NCI-H446 treated with DMSO at 0.1 percent for 48 hours (cell line): ENCODE measurements at places on chromosomes 2 and 18.

DNA sequence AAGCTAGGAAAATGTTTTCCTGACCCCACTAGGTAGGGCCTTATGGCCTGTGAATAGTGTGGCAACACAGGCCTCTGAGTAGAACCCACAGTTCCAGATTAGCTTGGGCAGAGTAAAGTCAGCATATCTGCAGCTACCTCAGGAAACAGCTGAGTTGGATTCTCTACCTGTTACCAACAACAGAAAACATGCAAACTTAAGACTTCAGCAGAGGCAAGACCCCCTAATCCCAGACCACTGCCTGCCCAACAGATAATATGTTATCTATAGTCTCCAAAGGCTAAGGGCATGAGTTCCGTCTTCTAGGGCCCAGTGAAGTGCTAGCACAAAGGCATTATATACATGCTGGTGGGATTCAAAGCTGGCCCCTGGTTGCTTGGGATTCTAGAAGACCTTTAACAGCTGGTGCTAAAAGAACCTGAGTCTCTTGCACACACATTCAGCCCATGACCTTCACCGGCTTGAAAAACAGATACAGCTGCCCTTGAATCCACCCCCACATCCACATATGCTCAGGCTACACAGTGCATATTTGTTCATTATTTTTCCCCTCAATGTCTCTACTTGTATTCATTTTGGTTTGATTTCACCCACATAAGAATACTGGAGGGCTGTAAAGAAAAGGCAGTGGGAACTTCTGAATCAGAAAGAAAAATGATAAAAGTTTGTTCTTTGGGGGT, 13.5 kb upstream of the UBXN4 start:
- no peak for DNase-seq

GRCh38 chr2:6845312-6845711, 20.4 kb downstream of the CMPK2 start:
- DNase-seq = no peak

- no peak for DNase-seq
These were observed 462.6 kb downstream of the SLC4A3 start for GRCh38 chr2:220090050-220090449.

DNA sequence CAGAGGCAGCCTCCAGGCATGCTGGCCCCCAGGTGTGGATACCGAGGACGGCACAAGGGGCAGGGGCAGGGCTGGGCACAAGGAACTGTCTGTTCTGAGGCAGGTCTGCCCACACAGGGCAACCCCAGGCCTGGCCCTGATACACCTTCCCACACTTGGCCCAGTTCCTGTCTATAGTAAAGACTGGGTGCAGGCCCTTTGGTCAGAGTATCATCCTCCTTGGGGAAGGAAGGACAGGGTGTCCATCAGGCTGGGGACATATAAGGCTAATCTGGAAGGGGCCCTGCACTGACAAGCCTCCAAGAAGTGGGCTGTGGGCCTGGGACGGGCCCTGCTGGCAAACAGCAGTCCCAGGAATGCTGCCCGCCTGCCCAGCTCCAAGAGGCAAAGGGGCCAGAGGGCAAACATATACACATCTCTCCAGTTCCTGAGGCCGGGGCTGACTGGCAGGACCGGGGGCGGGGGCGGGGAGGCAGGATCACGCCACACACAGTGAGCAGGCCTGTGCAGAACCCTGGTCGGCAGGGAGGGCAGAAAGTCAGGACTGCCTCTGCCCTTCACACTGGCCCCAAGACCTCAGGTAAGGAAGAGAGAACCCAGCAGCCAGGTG, 18.9 kb downstream of the SDC1 start:
- no peak for DNase-seq

GRCh38 chr2:28185891-28186290, 206.8 kb upstream of the FOSL2 start:
- DNase-seq = no peak

DNA sequence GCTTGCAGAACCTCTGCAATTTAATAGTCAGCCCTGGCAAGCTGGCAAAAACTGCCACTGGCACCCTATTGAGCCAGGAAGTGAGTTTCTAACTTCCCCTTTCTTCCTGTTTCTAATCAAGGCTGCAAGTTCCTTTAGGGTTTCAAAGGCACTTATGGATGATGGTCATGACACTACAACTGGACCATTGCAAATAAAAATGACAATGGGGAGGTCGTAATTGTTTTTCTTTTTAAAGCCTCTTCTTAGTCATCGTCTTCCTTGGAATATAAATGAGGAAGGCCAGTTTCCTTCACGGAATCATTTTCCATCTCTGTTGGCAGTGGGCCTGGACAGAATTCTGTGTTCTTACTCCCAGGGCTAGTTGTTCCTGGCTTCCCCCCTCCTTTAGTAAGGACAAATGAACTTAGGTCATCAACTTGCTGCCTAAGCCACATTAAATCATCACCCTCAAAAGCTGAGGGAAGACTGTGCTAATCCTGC, 35.8 kb downstream of the SH3RF3 start:
- DNase-seq = no peak

DNA sequence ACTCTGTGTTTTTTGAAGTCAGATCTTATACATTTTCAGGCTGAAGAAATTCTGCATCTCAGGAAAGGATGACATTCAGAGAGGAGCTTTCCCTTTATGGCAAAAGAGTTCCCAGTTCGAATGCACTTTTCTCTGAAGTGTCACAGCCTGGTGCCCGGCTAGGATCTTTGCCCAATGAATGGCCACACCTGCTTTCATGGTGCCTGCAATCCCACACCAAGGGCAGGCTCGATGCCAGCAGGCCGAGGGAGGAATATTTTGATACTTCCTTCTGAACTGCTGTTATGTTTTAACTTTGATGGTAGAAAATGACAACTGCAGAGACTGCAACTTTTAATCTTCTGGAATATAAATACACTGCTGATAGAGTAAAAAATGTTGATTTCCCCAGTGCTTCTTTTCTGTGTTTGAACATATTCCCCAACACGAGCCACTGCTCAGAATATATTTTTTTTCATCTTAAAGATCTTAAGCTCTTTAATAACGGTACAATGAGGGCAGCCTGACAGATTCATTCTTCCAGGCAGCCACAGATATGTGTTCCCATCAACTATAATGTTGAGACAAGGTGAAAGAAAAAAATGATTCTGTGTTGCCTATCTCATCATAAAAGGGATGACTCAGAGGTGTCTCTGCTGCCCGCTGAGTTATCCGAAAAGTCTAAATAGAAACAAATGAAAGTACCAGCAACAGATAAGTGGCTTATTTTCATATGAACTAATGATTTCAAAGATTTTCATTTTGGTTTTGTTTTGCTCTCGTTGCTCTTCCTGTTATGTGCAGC, 848.5 kb downstream of the DCDC2C start:
- no peak for DNase-seq

DNA sequence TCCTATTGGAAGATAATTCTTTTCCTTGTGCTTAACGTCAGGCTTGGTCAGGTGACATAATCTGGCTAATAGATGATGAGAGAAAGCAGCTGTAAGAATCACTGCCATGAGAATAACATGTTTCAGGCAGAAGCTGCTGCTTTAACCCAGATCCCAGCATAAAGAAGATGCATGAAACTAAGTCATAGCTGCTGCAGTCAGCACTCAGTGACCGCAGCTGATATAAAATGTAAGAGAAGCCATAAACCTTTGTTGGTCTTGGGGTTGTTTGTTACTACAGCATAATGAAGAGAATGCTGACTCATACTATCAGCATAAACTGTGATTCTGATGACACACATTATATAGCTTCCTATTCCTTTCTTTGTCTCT, 274.3 kb upstream of the TRIB2 start:
- no peak for DNase-seq

DNA sequence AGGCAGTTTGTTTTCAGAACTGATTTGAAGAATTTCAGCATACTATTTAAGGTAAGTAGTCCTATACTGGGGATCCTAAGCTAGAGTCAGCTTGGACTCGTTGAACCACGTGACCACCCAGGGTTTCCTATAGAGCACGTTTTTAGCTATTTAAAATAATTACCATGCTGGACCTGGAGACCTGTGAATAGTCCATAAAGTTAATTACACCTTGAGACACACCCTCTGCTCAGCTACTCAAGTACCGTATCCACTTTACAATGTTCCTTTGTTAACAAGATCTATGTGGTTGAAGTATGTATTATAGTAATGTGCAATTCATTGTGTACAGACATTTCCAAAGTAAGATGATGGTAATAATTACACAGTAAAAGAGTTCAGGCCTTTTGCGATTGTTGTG, 67.6 kb downstream of the CRIM1 start:
- DNase-seq = no peak

DNA sequence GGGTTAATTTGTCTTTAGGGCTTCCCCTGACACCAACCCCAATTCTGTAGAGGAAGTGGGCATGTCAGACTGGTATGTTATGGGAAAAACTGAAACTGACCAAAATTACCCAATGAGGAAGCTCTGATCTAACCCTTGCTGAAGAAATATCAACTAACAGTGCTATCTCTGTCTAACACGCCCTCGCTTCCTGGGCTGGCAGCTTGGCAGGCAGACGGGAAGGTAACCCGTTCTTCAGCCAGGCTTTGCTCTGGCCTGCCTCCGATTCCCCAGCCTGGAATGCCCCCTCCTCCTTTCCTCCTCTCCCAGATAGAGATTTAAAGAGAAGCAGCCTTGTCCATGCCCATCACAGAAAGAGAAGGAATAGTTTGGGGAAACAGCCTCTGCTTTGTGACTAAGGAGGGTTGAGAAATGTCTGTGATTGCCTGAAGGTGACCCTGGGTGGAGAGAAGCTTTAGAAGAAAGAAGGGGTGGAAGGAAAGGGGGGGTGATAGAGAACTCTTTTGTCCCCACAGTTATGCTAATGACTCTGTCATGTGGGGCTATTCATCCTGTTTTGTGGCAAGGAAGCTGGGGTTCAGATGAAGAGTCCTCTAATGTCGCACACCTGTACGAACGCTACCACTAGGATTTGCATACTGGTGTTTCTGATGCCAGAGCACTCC, 15.4 kb downstream of the HK2 start:
- no peak for DNase-seq

GRCh38 chr18:45236676-45237075, 378.6 kb upstream of the SLC14A2 start:
- no peak for DNase-seq

GRCh38 chr2:199569336-199569735, 111.6 kb upstream of the SATB2 start:
- no peak for DNase-seq

GRCh38 chr2:236971131-236971821, 114.4 kb upstream of the COPS8 start:
- no peak for DNase-seq

DNA sequence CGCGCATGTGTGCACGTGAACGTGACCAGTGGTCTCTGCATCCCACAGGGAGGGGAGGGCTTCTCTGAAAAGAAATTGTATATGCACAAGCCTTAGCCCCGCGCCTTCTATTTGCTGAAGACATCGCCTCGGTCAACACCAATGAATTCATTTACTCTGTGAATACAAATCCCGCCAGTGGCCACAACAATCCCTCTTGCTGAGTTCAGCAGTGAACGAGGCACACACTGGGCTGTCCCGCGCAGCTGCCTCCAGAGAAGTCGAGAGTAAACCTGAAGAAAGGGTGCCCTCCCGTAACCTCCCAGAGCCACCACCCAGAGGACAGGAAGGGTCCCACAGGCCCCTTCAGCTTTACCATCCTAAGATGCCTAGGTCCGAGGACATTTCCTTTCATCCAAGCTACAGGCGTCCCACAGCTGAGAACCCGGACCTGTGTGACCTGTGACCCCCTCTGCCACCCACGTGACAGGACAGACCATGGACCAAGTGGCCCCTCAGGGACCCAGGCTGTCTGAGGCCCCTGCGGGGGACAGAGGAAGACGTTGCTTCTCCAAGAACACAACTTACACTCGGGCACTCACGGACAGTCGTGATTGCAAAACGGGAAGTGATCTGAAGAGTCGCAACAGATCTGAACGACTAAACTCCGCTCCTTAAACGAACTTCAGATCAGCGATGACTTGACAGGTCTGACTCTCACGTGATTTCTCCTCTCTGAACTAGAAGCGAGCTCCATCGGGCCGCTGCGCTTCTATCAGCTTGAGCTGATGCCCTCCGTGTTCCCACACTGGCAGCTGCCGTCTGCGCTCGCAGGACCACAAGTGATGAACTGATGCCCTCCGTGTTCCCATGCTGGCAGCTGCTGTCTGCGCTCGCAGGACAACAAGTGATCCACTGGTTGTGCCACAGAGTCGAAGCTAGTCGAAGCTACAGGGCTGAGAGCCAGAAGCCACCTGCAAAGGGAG, 92.7 kb downstream of the ZNF516 start:
- no peak for DNase-seq

DNA sequence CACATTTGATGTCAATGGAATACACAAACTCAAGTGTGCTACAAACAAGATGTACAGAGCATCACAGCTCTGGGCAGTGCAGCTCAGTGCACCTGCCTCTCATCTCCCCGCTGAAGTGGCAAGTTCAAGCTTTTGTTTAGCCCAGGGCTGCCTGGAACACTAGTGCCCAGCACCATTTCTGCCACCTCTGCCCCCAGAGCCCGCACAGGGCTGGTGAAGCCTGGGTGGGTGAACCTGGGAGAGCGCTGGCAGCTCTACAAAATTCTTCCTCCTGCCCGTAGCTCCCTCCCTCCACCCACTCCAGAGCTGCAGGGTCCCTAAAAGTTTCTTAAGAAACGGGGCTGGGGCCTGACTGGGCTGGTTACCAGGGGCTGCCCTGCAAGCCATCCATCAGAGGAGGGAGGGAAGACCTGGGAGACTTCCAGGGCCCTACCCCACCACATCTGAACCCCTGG, 1.5 kb downstream of the HES6 start:
- DNase-seq = no peak

DNA sequence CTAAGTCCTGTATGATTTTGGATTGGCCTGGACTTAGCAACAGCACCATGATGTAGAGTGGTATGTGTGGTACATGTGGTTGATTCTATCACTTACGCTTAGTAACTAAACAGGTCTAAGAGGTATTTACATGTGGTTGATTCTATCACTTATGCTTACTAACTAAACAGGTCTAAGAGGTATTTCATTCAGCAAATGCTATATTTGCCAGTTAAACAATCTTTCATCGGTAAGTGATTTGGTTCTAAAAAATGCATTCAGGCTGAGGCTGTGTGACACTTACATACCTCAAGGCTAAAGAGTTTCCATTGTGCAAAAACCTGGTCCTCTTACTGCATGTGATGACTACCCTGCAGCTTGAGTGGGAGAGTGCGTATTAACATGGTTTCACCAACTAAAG, 13.1 kb downstream of the EIF4E2 start:
- no peak for DNase-seq

GRCh38 chr2:99827296-99827999, 314.9 kb downstream of the AFF3 start:
- DNase-seq = no peak

DNA sequence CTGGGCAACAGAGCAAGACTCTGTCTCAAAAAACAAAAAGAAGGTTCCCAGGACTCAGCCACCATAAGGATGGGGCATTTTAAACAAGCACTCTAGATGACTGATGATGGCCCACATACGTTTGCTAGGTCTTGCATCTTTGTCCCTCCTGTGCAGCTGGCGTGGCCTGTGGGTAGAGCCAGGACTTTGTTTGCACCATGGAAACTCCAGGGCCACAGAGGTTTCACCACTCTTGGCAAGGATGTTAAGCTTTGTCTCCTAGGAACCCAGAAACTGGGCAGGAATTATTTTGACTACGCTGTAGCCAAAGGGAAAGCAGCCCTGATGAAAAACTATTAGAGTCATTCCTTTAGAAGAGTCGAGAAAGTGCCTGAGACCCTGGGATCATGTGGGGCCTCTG, 75.3 kb upstream of the STPG4 start:
- DNase-seq = no peak

GRCh38 chr2:29080886-29081743, 6.8 kb upstream of the PCARE start:
- DNase-seq = no peak

- DNase-seq = no peak
These were observed 19.2 kb downstream of the PTGR3 start for GRCh38 chr18:75189696-75190095.

- DNase-seq = peak; percentile 80
These were observed 136.4 kb downstream of the SCG2 start for GRCh38 chr2:223465793-223466192.
